Pancreas (tissue), 10 donors: ENCODE measurements at places on chromosomes 2 and 18. TPM values are rescaled to one million over a fixed set of nuclear protein-coding genes. Genes with fewer than 3 reads are reported as not detected.

DNA sequence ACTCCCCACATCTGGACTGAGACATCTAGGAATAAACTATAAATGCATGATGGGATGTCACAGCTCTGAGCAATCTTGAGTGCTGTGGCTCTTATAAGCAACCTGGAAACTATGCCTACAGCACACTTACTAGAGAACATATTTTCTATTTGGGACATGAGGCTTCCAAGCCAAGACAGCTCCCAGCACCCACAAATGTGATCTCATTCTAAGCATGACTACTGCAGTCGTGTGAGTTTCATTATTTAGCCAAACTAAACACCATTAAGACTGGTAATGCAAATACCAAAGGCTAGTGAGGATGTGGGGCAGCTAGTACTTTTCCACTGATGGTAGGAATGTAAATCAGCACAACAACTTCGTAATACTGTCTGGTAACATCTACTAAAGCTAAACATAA lies 72.5 kb downstream of the RTTN start:
- DNase-seq: no peak

DNA sequence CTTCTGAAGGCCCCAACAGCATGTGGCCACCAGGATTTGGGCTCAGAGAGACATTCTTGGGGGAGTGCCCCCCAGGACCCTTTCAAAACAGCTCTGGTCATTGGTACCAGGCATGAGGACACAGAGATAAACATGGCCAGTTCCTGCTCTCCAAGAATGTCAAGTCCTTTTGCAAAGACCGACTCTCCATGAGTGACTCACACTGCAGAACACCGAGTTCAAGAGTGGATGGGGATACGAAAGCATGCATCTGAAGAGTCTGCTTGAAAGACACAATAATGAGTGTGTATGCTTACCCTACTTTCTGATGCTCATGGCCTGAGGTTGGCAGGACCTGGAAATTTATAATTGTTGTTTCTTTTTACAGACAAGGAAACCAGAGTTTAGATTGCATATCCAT lies 450.6 kb downstream of the TSN start:
- no peak for DNase-seq

GRCh38 chr2:238591732-238592131 lies 165.0 kb downstream of the ASB1 start:
- DNase-seq: no peak

The CHCHD5 gene
- 17.2 TPM for total RNA-seq

The WDR12 gene
- total RNA-seq: 16.1 TPM

The AKAIN1 gene
- 0.55 TPM for total RNA-seq

GRCh38 chr2:17460371-17461086 lies 57.7 kb downstream of the RAD51AP2 start:
- no peak for DNase-seq

The ABCB11 gene
- total RNA-seq: 0.04 TPM

The TBR1 gene
- total RNA-seq: not detected

DNA sequence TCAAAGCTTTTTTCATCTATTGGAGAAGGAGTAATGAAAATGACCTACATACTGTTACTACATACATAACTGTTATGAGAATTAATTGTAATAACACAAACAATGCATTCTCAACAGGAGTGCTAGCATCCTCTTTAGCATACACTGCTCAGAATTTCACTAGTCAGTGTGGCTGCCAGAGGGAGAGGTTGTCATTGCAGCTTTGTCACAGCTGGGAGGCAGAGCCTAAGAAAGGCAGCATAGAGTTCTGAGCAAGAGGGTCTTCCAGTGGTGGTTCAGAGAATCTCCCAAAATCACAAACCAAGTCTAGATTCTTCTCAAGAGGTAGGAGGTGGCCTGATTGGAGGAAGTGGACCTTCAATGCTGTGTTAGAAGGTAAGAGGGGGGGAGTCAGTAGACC lies 286.7 kb upstream of the CYRIA start:
- DNase-seq: no peak

DNA sequence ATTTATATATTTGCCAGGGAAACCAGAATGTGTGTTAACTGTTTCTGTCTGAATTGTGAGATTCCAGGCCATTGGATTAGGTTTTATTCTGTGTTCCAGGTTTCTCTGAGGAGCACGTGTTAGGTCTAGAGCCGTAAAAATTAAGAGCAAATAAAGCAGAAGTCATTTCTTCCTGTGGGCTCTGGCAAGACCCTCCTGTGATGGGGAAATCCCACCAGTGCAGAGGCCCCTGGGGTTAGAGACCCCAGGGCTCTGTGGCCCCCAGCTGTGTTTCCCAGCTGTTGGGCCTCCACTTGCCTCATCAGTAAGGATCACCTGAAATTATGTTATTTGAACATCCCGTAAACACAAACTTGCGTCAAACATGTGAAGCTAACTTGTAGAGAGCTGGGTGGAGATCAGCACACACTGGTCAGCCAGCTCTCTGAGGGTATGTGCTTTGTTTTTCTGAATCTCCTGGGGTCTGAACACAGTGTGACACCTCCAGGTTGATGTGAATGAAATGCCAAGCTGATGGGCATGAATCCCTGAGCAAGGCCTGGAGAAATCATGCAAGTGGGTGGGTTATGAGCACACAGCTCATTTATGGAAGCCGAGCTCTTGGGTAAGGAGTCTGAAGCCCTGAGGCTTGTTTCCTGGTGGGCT lies 50.3 kb downstream of the HK2 start:
- DNase-seq: no peak

GRCh38 chr2:6920743-6921064 lies 3.5 kb downstream of the RNF144A start:
- DNase-seq: no peak

DNA sequence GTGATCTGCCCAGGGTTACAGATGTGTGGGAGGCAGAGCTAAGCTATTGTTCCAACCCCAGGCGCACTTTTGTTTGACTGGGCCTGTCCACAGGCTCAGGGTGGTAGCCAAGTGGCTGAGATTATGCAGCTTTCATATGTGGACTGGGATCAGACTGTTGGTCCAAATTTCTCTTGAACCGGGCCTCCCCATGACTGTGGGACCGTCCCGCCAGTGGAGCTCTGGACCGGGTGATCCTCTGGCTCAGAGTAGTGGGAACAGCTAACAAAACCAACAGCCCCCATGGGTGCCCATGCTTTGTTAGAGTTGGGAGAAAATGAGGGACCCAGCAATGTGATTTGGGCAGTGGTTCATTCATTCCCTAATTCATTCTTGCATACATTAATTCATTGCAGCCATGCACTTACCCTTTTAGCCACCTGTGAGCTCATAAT lies 86.8 kb upstream of the HS6ST1 start:
- DNase-seq: peak; percentile 3

The EGR4 gene
- not detected for total RNA-seq

The PLGLB2 gene
- 0.58 TPM for total RNA-seq

GRCh38 chr2:168184681-168185513 lies 62.5 kb downstream of the STK39 start:
- no peak for DNase-seq

The REG1B gene
- 15,174 TPM for total RNA-seq

The ANKRD36C gene
- total RNA-seq: 25.9 TPM

The IL1RL2 gene
- 0.52 TPM for total RNA-seq

GRCh38 chr2:191961556-191961955 lies 114.7 kb upstream of the CAVIN2 start:
- DNase-seq: no peak

The CFAP65 gene
- 0.12 TPM for total RNA-seq

The DNAH7 gene
- total RNA-seq: 4.0 TPM

- DNase-seq: no peak
These were observed 251.4 kb upstream of the ZEB2 start for GRCh38 chr2:144771348-144771747.
